ENCODE measurements at places on chromosomes 16 and 17.

DNA sequence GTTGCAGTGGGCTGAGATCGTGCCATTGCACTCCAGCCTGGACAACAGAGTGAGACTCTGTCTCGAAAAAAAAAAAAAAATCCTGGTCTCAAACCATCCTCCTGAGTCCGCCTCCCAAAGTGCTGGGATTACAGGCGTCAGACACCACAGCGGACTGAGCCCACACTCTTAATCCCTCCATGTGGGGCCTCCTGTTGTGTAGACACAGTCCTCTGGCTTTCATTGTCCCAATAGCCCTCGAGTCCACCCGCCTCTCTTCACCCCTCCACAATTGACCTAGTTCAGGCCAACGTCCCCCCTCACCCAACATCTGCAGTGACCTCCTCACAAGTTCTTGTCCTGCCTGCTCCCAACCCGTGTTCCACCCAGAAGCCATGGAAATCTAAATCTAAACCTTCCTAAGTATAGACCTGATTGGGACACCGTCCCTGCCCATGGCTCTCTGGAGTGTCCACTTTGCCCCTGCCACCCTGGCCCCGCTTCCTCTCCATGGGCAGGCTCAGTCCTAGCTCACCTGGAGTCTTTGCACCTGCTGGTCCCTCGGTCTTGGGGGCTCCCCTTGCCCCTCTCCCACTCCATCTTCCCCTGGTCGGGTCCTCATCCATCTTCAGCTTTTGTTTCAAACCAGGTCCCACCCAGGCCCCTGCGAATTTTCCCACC is 46.7 kb downstream of the HAPSTR1 start:
- no peaks in the 10 kb centered on the region for H3K4me1 ChIP-seq
- DNase-seq = no peak
- H3K36me3 ChIP-seq = no peaks in the 10 kb centered on the region
- no peaks in the 10 kb centered on the region for H3K27me3 ChIP-seq
- H3K4me3 ChIP-seq = no peak overlapping the region

GRCh38 chr16:54317101-54317611 is 30.6 kb upstream of the IRX3 start:
- H3K27me3 ChIP-seq = no peaks in the 10 kb centered on the region
- H3K36me3 ChIP-seq = no peaks in the 10 kb centered on the region
- H3K27ac ChIP-seq = no peak overlapping the region
- no peak overlapping the region for H3K4me3 ChIP-seq
- H3K4me1 ChIP-seq = no peaks in the 10 kb centered on the region

DNA sequence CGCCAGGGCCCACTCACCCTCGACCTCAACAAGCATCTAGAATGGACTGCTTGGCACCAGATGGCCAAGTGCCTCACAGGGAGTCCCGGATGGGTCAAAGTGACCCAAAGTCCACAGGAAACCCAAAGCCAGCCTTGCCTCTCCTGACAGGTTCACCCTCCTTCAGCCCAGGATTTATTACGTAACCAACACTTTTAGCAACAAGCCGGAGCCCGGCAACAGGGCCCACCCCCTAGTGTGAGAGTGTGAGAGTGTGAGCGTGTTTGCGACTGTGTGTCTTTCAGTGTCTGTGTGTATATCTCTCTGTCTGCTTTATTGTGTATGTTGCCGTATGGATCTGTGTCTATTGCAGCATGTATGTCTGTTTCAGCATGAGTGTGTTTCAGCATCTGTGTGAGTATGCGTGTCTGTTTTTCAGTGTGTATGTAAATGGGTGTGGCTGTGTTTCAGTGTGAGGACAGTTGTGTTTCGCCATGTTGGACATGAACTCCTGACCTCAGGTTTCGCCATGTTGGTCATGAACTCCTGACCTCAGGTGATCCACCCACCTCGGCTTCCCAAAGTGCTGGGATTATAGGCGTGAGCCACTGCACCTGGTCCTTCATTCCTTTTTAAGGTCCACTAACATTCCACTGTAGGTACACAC is 13.7 kb upstream of the PEMT start:
- no peaks in the 10 kb centered on the region for H3K36me3 ChIP-seq
- H3K27me3 ChIP-seq = no peaks in the 10 kb centered on the region
- no peaks in the 10 kb centered on the region for H3K4me1 ChIP-seq
- H3K4me3 ChIP-seq = no peak overlapping the region

GRCh38 chr17:57530508-57530907 is 214.6 kb downstream of the CCDC182 start:
- no peak overlapping the region for H3K27ac ChIP-seq
- no peak overlapping the region for H3K4me3 ChIP-seq
- no peaks in the 10 kb centered on the region for H3K36me3 ChIP-seq
- no peak for DNase-seq

DNA sequence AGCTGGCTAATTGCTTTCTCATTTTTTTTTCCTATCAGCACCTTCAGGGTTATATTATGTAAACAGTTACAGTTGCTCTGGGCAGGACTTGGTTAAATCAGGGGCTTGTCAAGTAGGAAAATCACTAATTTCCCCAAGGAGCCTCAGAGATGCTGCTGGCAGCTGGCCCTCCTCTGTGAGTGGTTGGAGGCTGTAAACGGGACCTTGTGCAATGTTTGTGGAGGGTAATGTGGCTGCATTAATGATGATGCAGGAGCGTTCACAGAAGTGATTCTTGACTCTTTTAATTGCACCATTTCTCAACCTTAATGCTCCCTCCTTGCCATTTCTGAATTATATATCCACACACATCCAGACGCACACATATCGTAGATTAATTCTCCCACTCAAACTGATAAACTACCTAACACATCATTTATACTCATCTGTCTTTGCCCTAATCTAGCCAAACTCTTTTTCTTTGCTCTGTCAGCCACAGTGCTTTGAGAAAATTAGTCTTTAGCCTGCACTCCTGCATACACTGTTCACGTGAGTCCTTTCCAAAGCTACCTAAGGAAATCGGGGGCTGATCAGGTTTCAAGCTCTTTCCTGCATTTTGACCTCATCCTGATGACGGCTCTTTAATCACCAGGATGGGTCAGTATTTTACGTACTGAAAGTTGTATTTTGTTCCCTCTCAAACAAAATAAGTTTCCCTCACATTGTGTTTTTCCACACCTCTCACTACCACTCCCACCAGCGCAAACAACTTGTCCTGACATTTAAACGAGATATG is 154.4 kb upstream of the PIRT start:
- H3K4me3 ChIP-seq = no peak overlapping the region
- no peaks in the 10 kb centered on the region for H3K4me1 ChIP-seq

DNA sequence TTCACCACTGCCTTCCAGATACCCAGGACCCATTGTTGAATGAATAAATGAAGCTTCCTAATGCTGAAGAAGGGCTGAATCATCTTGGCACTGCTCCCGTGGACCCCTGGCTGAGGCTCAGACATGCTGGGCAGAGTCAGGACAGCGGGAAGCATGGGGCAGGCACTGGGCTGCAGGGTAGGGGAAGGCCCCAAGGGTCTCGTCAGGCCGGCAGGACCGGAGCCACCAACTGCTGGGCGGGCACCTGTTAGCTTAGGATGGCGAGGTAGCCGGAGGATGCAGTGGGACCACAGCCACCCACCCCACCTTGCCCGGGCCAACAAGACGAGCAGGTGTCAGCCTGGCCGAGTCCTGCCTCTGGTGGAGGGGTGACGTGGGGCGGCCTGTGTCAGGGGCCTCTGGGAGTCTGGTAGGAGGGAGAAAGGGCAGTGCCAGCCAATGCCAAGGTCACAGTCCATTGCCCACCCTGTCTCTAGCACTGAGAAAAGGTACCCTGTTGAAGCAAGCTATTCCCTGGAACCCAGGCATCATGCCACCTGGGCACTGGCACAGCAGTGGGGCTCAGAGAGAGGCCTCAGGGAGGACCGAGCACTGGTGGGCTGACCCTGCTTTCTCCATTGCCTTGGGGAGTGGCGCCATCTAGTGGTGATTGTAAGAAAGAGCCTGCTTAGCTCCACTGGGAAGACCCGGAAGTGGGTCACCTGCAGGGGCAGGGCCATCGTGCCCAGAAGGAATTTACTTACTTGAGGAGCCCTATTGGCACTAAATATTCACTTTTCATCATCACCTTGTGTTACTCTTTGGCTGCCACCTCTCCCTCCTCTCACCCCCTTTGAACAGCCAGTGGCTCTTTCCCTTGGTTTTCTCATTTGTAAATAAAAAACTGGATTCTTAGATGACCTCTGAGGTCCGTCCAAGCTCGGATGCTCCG is 3.0 kb upstream of the DLX3 start:
- peak; percentile 83 for DNase-seq
- H3K27ac ChIP-seq = no peak overlapping the region
- H3K4me3 ChIP-seq = no peak overlapping the region
- peaks cover 17% of the 10 kb centered on the region for H3K4me1 ChIP-seq
- peaks cover 30% of the 10 kb centered on the region for H3K27me3 ChIP-seq

DNA sequence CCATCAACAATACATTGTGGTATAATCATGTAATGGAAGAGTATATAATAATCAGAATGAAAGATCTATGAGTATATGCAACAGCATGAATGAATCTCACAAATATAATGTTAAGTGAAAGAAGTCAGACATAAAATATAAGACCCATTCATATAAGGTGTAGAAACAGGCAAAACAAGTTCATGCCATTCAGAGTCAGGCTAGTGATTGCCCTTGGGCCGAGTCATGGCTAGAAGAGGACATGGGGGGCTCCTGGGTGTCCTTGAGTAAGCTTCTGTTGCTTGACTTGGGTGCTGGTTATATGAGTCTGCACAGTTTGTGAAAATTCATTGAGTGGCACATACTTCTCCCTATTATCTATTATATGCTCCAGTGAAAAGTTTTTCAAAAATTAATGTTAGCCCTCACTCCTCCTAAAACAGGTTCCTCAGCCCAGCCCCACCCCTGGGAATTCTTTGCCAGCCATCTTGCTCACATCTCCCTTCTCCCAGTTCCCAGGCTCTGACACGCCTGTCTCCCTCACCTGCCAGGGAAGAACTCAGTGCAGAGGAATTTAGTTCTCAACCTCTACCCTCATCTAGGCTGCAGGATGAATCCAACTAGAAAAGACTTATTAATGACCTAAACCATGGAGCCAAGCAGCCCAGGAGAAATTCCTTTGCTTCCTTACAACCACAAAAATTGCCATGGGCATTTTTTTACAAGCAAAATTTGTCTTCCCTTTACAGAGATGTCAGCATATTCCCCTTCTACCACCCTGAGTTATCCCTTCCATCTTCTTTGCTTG is 52.4 kb upstream of the NFAT5 start:
- no peak overlapping the region for H3K27ac ChIP-seq
- H3K36me3 ChIP-seq = no peaks in the 10 kb centered on the region
- no peak for DNase-seq
- H3K27me3 ChIP-seq = no peaks in the 10 kb centered on the region
- no peaks in the 10 kb centered on the region for H3K4me1 ChIP-seq
- no peak overlapping the region for H3K4me3 ChIP-seq
